ENCODE measurements at places on chromosomes 6 and 20.

GRCh38 chr6:169189182-169189581 lies 64.5 kb downstream of the THBS2 start:
- DNase-seq = no peak

DNA sequence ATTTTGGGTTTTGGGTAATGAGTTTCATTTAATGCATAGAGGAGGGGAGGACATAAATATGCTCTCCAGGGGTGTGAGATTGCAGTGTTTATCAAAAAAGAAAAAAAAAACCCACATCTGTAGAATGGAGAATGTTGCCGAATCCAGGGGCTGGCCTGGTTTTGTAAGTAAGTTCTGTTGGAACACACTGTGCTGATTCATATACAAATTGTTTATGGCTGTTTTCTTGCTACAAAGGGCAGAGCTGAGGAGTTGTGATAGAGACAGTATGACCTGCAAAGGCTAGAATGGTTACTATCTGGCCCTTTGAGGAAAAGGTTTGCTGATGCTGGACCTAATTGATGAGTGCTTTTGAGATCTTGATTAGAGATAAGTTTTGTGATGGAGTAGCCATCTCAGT lies 30.4 kb downstream of the SCAF8 start:
- DNase-seq = no peak

- DNase-seq = no peak
Observed at GRCh38 chr6:125104425-125104824, 49.1 kb upstream of the TPD52L1 start.

GRCh38 chr20:19269737-19270340 lies 57.4 kb downstream of the SLC24A3 start:
- no peak for DNase-seq

DNA sequence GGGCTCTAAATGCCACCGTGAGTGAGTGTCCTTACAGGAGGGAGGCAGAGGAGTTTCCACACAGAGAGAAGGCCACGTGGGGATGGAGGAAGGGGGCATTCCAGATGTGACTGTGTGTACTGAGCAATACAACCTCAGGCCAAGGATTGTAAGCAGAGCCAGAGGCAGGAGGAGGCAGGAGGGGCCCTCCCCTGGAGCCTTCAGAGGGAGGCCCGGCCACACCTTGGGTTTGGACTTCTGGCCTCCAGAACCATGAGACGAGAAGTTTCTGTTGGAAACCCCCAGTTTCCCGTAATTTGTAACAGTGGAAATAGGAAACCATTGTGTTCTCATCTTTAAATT lies 9.3 kb upstream of the KIF25 start:
- DNase-seq = no peak

DNA sequence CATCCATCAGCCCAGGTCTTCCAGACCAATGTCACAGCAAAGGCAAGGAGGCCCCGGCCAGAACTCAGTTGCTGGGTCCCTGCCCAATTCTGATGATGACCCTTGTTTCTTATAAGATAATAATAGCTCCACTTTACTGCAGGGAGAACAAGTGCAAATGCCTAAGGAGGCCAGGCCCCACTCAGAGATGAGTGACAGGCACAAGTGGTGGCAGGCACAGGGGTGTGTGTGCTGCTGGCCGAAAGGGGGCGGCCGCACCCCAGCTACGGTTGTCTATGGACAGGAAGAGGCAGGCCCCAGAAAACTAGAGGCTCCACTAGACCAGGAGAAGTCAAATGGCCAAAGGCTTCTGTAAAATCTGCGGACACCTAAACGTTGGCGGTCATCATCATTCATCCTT lies 28.6 kb downstream of the GNAS-AS1 start:
- peak; percentile 5 for DNase-seq

DNA sequence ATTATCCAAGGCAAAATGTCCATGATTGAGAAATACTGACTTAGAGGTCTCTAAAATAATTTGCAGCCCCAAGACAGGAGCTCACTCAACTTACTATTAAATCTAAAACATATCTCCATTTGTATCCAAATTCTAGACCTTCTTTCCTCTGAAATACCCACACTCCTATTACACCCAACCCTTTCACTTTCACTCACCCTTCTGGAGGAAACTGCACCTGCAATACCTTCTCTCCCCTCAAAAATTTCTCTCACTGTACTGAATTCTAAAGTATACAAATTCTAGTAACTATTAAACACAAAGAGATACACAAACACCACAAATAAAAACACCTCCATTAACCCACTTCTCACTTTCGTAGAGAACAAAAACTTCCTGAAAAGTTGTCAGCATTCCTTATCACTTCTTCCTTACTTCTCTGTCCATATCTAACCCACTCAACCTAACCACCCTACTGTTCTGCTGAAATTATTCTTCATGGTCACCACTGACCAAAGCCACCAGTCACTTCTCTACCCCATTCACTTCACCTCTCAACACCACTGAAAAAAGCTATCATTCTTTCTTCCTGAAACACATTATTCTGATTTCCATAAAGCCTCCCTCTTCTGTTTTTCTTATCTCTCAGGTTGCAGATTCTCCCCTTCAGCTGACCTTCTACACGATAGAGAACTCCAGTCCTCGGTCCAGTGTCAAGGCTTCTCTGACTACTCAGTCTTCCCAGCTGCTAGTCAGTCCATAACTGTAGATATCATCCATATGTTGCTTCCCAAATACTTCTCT lies 12.0 kb downstream of the LMBRD1 start:
- peak; percentile 57 for DNase-seq

DNA sequence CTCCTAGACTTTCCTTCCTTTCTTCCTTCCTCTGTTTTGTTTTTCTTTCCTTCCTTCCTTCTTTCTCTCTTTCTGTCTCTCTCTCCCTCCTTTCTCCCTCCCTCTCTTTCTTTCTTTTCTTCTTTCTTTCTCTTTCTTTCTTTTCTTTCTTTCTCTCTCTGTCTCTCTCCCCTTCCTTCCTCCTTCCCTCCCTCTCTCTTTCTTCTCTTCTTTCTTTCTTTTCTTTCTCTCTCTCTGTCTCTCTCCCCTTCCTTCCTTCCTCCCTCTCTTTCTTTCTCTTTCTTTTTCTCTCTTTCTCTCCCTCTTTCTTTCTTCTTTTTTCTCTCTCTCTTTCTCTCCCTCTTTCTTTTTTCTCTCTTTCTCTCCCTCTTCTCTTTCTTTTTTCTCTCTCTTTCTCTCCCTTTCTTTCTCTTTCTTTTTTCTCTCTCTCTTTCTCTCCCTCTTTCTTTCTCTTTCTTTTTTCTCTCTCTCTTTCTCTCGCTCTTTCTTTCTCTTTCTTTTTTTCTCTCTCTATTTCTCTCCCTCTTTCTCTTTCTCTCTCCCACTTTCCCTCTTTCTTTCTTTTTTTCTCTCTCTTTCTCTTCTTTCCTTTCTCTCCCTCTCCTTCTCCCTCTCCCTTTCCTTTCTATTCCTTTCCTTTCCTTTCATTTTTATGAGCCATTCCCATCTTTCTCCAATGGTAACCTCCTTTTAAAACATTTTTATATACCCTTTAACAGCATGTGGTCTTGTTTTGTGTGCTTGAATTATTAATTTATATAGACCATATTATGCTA lies 2.3 kb downstream of the TINAG start:
- DNase-seq = no peak

Data from erythroblast (primary cell).